Uterus (tissue), 4 donors: ENCODE measurements at places on chromosomes 2 and 18.

DNA sequence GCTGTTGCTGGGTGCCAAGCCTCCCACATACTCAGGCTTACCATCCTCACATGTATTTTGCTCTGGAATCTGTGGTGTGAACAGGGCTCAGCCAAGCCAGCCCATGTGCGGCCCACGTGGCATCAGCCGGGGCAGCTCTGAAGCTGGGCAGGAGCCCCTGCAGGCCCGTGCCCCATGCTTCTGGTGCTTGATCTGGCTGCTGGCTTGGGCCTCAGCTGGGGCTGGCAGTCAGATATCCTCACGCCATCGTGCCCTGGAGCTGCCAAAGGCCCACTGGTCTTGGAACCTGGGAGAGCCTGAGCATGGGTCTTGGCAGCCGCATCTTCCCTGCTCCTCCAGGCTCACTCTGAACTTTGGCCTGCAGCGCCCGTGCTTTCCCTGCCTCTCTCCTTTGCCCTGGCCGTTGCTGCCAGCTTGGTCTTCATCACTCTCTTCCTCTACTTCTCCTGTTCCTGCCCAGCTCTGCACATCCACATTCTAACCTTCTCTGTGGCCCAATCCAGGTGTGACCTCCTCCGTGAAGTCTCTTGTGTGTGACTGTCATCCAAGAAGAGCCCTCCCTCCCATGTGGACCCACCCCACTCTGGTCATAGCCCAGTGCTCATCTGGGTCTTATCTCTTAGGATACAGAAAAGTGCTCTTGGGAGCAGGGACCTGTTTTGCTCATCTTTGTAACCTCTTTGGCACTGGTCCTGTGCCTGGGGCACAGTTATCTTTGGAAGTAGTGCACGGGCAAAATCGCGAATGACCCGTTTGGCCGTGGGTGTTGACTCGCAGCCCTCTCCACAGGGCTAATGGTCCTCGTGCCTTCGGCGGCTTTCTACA lies 116.1 kb downstream of the RNF144A start:
- no peak for DNase-seq

DNA sequence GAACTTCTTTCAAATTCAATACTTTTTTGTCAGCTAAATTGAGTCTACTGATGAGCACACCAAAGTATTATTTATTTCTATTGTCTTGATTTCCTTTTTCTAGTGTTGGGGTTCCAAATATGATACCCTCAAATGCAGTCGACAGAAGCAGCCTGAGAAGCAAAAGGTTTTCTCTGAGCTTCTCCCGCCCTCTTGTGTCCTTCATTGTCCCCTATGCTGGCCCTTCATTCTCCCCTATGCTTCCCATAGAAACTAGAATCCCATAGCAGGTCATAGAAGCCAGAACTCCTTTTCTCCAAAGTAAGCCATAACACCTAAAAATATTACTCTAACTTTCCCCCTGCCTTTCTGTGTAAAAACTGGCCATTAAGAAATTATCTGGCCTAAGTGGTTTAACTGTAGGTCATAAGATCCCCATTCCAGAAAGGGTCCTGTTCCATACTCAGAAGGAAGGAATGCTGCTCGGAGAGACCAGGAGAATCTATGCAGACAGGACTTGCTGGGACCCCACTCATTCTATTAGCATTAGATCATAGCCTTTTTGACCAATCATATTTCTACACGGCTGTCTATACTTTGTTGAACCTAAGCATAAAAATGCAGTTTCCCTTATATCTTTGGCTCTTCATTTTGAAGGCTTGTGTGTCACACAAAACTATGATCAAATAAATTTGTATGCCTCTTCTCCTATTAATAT lies 764.6 kb upstream of the PKDCC start:
- no peak for DNase-seq

- no peak for DNase-seq
These were observed 154.1 kb upstream of the KLHL29 start for GRCh38 chr2:23230885-23231284.

GRCh38 chr2:118386641-118387302 lies 298.5 kb downstream of the INSIG2 start:
- DNase-seq = no peak

DNA sequence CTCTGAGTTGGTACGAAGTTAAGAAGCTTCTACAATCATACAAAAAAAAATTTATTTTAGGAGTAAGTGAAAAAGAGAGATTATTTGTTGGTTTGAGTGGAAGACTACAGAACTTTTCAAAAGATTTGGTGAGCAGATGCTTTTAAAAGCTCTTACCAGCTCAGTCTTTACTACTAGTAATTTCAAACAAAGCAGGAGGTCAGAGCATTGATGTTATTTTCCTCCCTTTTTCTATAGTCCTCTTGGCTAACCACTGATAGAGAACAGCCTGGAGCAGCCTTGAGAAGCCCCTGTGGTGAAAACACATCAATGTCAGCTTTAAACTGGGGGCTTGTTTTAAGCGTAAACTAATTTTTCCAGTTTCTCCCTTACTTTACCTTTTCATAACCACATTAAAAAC lies 559.3 kb upstream of the CDH2 start:
- DNase-seq = no peak

DNA sequence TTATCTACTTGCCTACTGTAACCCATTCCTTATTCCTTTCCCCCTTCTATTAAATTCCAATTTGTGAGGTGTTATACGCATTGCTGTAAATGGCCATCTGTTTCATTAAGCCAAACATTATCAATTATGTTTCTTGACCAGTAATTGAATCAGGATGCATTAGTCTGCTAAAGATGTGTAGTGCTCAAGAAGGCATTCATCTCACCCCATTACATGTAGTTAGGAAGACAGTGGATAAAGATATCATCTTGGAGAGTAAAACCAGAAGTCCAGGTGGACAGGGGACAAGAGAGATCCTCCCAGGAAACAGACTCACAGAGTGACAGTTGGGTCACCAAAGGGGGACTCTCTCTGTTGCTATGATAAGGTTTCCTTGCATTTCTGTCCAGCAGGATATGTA lies 73.3 kb upstream of the FAM98A start:
- DNase-seq = no peak

GRCh38 chr2:71603311-71603811 lies 150.0 kb downstream of the DYSF start:
- DNase-seq = no peak

GRCh38 chr2:23093513-23093912 lies 291.5 kb upstream of the KLHL29 start:
- DNase-seq = no peak

GRCh38 chr2:203852760-203853159 lies 14.8 kb upstream of the CTLA4 start:
- DNase-seq = no peak

GRCh38 chr2:172804423-172804822 lies 68.8 kb downstream of the RAPGEF4 start:
- no peak for DNase-seq

DNA sequence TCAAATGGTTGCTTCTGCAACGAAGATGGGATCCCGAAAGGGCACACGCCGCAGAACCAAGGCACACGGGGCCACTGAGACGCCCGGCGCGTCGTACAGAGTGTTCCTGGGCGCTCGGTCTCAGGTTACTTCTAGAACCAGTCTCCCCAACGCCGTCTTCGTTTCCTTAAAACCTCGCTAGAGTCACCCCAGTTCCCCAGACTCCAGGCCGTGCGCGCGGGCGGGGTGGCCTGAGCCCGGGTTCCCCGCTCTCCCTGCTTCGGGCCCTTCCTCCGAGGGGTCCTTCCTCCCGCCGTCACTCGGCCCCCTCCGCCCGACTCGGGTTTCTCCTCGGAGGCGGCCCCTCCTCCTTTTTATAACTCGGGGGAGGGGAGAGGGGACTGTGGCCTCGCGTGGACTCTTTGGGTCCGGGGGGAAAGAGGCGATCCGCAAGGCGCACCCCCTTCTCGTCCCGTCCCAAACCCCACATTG lies 774 bp upstream of the FZD7 start:
- peak; percentile 70 for DNase-seq

DNA sequence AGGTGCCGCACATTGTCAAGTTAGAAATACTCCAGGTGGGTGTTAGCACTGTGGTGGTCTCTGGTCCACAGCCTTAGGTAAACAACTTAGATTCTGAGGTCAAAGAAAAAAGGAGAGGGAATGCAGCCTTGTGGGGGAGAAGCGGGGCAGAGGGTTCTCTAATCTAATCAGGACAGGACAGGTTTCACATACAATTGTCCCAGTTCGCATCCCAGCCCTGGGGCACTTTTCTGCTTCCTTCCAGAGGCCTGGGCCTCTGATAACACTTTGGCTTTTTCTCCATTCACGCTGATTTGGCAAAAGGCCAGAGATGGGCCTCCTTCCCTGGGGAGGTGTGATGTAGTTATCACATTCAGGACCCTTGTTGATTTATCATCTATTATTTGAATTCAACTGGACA lies 32.5 kb downstream of the SLC1A4 start:
- DNase-seq = no peak

DNA sequence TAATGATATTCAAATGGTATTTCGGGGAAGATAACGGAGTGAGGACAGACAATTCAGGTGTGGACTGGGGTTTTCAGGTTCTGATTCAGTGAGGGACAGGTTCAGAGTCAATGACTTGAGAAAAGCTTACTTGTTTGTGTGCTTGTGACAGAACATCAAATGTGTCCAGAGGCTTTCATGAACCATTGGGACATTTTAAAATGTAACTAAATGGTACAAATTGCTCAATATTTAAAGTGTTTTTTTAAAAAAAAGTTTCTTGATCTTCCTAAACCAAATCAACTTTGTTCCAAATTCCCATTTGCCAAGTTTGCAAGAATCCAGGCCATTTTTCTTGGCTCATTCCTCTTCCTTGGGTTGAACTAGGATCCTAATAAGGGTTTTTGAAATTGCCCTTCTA lies 59.4 kb upstream of the BZW1 start:
- no peak for DNase-seq

DNA sequence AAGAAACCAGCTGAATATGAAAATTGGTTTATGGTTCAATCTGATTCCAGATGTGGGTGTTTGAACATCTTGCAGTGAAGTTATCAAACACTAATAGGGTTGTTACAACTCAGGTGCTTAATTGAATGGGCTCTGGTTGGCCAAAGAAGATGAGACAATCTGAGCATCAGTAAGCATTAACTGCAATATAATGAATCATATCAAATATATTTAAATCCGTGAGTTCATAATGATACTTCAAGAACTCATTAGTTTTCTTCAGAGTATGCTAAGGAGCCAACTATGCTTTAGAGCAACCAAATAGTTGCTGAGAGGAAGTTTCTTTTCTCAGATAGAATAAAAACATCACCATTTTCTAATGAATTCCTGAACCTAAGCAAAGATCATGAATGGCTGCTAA lies 79.2 kb downstream of the NCOA1 start:
- no peak for DNase-seq
